Stimulated activated CD4-positive, alpha-beta T cell treated with anti-CD3 and anti-CD28 coated beads, Interleukin-1b, Interleukin-23, amount 100 ng/mL, for 48 hours (primary cell): ENCODE measurements at places on chromosomes 2 and 18.

GRCh38 chr2:213065583-213066442 is 85.6 kb downstream of the IKZF2 start:
- no peak for DNase-seq

DNA sequence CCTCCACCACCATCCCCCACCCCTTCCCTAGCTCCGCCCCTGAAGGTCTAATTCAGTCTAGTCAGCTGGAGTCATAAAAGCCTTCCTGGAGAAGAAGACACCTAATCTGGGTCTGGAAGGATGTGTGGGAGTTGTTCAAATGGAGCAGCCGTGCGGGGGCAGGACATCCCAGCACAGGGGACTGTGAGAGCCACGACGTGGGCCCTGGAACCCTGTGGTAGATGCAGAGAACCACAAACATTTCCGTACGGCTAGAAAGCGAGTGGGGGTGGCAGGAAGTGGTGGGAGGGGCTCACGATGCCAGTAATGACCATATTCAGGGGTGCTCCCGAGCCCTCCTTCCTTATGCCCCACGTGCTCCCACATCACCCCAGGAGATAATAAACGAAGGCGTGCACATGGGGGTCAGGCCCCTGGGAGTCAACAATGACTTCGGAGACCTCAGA is 20.9 kb upstream of the COL6A3 start:
- DNase-seq, result peak; percentile 90

DNA sequence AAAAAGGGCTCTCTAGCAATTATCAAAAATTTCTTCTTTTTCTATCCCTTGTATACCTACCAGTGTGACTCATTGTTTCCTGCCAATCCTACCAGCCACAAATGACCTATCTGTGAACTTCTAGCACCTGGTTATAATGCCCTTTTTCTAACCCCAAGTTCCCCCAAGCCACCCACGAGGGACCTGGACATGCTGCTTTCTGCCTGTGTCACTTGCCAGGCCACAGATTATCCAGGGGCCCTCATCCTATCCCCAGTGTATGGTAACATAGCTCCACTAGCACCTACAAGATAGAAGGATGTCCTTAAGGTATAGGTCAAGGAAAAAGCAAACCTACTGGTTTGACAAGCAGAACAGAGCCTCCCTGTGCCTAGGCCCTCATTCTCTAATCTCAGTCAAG is 26.8 kb downstream of the AAK1 start:
- peak; percentile 53 for DNase-seq

DNA sequence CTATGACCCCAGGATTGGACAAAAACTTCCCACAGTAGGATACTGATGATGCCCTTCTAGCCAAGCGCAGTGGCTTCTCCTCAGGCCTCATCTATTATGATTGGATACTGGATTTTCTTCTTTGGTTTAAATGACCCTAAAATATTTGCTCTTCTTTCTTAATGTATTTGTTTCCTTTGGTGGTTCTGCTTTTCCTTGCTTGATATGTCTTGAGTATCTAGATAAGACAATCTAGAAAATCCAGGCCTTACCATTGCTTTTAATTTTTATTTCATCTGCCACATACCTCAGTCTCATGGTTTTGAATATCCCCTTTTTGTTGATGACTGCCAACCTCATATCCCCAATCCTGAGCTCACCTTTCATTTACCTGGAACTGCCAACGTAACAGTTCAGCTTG is 35.6 kb downstream of the OTOF start:
- no peak for DNase-seq

GRCh38 chr18:34805103-34805877 is 95.2 kb downstream of the DTNA start:
- no peak for DNase-seq

DNA sequence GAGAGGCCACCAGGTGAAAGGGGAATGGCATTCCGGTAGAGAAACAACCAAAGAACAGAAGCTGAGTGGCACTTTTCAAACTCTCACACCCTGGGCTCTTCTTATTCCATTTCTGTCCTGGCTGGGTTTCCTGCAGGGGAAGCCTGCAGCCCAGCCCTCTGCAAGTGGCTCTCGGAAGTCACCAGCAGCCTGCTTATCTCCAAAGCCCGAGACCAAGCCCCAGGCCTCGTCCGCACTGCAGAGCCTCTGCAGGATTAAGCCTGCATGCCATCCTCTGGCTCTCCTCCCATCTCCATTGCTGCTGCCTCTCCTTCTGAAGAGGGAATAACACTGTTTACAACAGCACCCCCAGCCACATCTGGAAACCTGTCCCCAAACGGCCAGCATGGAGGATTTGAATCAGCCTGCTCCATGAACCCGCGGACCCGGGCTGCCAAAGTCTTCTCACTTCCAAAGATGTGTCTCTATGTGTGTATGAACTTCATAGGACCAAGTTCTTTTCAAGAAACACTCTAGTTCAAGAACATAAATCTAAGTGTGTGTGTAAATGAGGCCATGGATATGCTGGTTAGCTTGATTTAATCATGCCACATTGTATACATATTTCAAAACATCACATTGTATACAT is 54.2 kb downstream of the DIPK1C start:
- DNase-seq, result no peak

GRCh38 chr2:145305889-145306288 is 786.0 kb upstream of the ZEB2 start:
- no peak for DNase-seq

- DNase-seq, result no peak
Measured at GRCh38 chr18:47150824-47151366, 595 bp upstream of the HDHD2 start.

GRCh38 chr2:54952978-54953456 is 97.2 kb downstream of the RTN4 start:
- peak; percentile 11 for DNase-seq

DNA sequence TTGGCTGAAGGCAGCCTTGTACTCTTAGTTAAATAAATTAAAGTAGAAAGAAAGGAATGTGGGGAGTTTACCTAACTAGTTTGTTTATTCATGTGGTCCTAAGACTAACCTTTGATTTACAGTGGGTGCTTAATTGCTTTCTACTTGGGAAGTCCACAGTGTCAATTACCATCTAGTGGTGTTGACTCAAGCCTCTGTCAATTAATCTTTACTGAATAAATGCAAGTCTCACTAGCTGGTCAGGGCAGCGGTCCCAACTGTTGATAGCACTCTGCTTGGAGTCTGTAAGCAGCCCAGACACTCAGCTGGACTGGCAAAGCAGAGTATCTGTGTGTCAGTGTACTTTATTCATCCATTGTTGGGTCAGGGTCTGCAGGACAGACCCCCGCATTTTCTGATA is 15.8 kb downstream of the ZNF514 start:
- no peak for DNase-seq

DNA sequence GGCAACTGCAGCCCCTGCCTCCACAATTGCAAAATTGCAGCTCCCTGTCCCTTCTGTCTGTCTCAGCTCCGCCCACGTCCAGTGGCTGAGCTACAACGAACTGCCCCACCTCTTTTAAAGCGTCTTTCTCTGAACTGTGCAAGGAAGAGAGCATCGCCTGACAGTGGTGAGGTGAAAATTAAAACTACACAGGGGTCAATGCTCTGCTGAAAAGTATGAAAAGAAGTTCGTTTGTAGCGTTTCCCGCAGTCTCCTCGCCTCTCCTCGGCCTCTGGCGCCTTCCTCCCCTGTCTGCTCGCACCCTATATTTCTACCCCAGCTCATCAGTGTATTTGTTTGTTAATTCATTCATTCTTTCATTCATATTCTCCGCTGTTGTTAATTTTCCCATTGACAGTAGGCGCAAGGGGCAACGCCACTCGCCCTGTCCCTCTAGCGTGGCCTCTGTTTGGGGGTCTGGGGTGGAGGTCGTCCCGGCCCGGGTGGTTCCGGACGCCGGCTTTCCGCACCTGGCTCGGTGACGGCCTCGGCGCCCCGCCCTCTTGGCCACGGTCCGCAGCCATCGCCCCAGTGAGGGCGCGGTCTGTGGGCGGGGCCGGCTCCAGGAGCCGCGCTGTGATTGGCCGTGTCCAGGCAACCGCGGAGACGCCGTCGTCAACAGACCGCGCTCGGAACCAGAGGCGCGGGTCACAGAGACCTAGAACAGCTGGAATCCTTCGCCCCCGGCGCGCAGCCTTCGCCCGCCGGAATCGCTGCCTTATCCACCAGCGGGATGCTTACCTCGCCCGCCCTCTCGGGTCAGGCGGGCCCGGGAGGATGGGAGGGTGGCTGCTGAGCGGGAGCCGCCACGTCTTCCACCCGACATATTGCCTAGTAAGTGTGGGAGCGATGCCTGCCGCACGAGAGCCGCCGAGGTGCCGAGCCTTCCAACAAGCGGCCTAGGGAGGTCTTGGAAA is at the start of gene VWA3B:
Gene VWA3B (plus strand): TSS at position 677 of the 956 bp plus-strand sequence. CDS start 5,926 bp downstream, outside the sequence.
- peak; percentile 58 for DNase-seq

GRCh38 chr2:16664052-16664731 is 1.4 kb downstream of the CYRIA start:
- DNase-seq, result no peak

DNA sequence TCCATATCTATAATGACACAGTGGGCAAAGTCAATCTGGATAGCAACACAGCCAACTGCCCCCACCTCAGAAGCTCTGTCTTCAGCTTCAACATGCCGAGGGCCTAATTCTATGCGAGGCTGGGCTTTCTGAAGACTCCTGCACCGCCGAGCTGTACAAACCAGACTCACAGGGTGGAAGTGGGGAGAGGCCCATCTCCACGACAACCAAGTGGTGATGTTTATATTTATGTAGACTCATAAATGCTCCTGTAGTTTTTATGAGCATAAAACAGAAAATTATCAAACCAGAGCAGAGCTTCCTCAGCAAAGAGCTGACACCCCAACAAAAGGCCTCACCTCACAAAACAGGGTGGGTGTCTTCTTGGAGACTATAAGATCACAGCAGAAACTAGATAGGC is 77.0 kb upstream of the LGALSL start:
- DNase-seq, result no peak

DNA sequence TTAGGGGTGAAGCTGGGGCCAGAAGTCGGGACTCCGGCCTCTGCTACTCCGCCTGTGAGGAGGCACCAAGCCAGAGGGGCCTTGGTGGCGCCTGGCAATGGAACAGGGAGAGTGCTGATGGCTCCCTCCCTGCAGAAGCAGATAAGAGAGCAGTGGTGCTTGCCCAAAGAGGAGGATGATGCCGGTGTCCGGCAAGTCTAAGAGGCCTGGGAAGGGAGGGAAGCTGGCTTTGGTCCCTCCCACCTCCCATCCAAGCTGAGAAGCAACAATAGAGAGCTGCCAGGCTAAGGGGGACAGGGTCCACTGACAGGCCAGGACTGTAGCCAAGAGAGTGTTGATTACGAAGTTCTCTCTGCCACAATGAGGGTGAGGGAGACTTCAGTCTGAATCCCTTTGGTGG is 479.5 kb downstream of the TNS1 start:
- DNase-seq, result no peak

GRCh38 chr2:27270131-27270530 is 5.1 kb upstream of the DNAJC5G start:
- no peak for DNase-seq

DNA sequence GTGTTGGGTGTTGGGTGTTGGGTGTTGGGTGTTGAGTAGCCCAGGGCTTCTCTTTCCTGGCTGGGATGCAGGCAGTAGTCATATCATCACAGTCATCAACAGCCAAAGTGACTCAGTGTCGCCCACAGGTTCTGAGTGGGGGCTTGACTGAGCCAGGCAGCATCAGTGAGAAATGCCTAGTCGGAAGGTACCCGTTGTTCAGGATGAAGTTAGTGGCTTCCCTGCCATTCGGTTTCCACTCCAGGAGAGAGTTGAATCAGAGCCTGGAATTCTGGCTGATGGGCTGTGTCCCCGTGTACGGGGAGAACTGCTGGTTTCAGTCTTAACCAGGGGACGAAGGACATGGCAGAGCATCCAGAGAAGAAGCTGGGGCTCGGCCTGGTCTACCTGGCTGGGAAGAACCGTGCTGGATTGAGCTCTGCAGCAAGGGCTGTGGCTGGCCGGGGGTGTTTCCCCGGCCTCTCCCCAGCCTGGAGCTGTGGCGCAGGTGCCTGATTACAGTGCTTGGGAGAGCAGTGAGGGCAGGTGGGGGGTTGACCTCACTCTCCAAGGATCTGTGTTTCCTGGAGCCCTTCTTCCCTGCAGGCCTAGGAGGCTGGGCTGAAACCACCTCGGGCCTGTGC is 49.4 kb downstream of the AGAP1 start:
- DNase-seq, result peak; percentile 10
